ENCODE measurements at places on chromosomes 11 and 22.

DNA sequence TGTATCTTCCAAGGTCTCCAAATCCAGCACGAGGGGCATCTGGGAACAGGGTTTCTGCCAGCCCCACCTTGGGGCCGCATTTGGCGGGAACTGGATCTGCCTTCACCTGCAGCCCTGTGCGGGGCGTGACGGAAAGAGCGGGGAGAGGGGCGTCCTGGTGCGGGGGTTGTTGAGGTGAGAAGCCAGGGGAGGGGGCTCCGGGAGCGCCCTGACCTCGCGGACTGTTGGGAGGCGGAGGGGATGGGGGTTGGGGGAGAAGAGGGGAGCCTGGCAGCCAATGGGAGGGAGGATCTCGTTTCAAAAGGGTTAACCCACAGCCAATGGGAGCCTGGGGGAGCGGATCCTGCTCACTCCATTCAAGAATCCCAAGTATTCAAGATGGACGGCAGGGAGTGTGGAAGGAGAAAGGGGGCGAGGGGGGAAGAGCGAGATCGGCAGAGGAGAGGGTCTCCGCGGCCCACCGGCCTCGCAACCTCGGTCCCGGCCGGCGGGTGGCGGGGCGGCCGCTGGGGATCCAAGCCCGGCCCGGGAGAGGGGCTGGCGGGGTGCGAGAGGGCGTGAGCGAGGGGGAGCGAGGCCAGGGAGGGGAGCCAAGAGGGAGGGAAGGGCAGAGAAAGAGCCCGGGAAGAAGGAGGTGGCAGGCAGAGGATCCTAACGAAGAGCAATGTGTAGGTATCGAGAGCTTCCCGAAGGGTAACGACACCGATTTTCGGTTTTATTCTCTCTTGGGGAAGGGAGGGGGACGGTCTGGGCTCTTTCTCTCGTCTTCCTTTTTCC is 11.5 kb downstream of the YPEL4 start:
- no peak for DNase-seq

DNA sequence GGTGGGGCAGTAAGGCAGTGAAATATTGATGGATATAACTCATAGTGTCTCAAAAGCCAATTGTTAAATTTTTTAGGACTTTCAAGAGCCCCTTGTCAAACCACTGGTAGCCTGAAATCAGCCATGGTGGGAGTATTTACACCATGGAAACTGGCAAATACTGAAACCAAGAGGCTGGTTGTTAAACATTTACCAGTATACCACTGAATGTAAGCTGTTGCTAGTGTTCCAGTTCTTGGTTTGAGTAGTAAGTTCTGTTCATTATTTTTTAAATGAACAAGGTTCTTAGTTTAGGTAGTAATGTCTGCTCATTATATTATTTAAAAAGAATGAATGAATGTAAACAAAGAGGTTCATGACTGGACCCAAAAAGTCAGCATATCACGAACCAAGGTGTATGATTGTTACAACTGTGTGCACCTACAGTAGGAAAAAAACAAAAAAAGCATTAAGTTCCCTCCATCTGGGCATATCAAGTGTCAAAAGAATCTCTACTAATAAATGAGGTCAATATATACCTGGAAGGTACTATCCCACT is 4.5 kb upstream of the EIF3F start:
- DNase-seq: no peak

DNA sequence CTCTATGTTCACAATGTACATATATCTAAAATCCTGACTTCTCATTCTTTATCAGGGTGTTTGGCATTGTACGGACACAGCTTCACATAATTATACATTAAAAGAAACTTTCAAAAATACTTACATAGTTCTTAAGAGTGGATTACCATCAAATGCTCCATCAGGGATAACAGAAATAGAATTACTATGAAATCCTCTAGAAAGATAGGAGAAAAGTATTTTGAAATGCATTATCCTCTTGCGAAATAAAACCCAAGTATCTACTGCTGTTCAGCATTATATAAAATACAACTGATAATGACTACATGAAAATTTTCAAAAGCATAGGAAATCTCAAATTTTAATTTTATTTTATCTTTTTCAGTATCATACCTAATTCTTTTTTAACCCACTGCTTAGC is 17.8 kb upstream of the CCDC34 start:
- DNase-seq: no peak

DNA sequence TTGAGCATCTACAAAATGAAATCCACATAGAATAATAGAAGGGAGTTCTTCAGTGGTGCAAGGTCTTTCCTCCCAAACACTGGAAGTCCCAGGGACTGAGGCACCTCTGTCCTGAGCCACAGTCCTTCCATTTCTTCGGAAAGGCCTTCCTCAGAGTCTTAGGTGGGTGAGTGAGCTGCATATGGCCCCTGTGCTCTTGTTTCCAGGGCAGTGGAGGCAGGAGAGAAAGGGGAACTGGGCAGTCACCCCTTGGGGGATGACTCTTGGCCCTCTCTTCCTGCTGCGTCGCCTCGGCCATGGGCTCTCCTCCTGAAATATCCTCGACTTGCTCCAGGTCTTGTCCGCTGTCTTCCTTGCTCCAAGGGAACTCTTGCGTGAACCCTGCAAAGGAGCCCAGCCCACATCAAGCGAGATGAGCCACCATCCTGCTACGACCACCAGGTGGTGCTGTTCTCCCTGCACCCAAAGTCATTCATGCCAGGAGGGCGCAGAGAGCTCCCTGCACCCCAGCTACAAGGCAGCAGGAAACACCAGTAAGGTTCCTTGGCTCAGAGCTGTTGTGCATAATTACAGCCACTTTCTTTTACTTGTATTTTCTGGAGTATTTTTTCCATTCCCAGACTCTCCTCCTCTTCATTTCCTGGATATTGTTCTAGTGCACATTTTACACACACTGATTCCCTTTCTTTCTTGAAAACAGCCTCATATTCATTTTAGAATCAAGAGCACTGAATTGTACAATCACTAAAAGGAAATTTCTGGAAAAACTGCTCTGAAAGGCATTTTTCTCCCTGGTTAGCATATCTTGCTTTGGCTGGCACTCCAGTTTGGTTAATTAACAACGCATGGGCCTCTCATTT is 397.8 kb downstream of the OPCML start:
- no peak for DNase-seq

DNA sequence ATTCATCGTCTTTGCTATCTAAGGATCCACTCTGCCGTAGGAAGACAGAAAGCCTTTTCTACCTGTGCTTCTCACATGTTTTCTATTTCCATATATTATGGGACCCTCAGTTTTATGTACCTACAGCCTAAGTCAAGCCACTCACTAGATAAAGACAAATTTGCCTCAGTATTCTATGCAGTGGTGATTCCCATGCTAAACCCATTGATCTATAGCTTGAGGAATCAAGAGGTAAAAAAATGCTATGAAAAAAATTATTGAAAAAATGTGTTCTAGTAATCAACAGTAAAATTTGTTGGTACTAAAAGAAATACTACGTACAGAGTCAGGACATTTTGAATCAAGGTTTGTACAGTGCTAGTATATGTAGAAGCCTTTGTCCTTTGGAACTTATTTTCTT is 18.1 kb upstream of the OR5AL1 start:
- no peak for DNase-seq

DNA sequence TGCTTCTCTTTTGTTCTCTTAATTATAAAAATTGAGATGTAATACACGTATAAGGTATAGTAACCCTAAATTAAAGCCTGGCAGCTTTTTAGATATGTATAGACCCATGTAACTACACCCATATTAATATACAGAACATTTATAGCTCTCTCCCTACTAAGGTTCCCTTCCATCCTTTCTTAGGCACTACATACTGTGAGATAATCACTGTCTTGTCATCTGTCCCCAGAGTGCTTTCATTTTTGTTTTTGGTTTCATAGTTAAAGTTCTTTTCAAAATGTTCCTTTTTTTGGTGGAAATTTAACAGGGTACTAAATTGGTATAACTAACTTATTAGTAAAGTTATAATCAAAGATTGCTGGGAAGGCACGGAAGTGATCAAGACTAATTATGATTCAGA is 49.2 kb downstream of the MTMR3 start:
- no peak for DNase-seq

GRCh38 chr11:91608677-91609076 is 615.9 kb upstream of the FAT3 start:
- DNase-seq: no peak

DNA sequence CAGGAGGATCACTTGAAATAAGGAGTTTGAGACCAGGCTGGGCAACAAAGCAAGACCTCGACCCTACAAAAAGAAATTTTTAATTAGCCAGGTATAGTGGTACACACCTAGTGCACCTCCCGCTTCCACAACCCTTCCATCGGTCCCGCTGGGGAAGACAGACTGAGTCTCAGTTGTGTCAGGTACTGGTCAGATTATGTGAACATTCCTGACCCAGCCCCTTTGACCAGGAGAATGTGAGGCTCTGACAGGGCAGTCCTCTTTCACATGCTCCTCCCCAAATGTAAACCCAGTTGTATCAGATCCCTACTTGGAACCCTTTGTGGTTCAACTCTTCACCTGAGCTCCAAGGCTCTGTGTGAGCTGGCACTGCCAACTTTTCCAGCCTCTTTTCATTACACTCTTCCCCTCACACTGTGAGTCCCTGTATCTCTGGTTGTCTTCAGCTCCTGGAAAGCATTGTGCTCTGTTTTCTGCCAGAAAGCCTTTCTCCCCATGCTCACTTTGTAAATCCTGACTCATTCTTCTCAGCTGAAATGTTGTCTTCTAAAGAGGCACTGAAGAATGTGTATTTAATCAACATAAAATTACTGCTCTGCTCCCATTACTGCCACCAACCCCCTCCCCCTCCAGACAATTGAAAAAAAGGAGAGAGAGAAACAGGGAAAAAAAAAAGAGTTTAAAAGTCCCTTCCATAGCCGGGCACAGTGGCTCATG is 2.1 kb upstream of the TTLL12 start:
- DNase-seq: no peak

DNA sequence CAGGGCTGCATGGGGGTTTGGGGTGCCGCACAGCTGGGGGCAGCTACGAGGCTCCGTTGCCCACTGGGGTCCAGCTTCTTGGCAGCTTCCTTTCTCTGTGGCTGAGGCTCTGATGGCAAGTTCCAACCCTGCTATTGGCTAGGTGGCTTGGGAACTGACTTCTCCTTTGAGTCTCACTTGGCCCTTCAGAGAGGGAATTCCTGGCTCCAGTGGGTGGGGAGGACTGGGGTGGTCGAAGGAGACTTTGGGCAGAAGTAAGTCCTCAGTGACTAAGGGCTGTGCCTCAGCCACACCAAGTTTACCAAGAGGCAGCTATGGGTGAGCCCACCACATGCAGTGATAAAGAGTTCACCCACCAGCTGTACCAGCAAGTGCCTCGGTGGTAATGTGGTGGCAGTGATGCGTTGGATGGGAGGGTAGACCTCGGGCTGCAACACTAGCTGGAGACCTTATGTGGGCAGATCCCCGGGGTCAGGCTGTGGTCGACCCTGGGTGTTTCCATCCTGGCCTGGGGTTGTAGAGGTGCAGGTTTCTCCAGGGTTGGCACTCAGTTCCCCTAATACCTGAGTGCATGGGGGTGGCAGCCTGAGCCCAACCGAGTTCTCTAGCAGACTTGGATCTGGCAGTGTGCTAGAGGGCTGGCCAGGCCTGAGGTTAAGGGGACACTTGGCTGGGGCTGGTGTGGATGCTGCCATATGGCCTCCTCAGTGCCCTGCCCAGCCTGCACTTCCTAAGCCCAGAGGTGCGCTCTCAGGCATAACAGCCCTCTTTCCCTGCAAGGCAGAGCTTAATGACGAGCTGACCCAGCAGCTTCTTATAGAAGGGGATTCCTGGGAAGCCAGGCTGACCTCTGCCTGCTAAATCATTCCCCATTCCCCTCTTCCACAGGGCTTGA is 197.0 kb upstream of the CADM1 start:
- no peak for DNase-seq

GRCh38 chr11:1918436-1919315 is 827 bp upstream of the TNNT3 start:
- DNase-seq: no peak

All from stimulated activated CD8-positive, alpha-beta memory T cell treated with anti-CD3 and anti-CD28 coated beads, Interleukin-12 subunit alpha, Interleukin-12 subunit beta, amount 100 ng/mL, for 4 hours (primary cell).